ENCODE measurements at places on chromosomes 6 and 20. TPM values are rescaled to one million over a fixed set of nuclear protein-coding genes. Genes with fewer than 3 reads are reported as not detected.

DNA sequence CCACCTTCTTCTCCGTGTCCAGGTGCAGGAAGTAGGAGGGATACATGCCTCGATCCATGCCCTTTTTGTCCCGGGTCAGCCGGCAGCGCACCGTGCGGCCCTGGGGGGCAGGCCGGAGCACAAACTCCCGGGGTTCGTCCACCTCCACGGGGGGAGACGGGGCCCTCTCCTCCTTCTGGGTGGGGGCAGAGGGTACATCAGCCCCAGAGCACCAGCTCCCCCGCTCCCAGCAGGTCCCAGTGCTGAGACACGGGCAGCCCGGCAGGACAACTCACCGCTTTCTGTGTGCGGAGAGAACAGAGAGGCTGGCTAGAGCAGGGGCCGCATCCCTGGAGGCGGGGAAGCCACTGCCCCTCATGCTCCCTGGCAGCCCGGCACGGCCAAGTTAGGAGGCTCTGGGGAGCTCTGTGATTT, 6.7 kb downstream of the TULP1 start:
- no peak for DNase-seq

The MYT1 gene
- total RNA-seq, result not detected

The NRN1 gene
- 10.4 TPM for total RNA-seq

DNA sequence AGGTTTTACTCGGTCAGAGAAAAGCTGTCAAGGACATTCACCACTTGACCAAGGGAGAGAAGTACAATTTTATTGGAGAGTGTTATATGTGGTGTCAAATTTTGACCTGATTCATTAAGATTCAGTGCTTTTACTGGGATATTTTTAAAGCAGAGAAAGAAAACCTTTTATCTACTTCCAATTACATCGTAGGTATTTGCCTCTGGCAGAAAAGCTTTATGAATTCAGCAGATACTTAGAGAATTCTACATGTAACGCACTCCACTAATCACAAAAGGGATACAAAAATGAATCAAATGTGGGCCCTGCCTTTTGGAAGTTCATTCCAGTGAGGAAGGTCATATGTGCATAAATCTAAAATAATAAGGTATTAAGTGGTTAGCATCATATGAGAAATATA, 133.7 kb downstream of the STXBP5 start:
- no peak for DNase-seq

DNA sequence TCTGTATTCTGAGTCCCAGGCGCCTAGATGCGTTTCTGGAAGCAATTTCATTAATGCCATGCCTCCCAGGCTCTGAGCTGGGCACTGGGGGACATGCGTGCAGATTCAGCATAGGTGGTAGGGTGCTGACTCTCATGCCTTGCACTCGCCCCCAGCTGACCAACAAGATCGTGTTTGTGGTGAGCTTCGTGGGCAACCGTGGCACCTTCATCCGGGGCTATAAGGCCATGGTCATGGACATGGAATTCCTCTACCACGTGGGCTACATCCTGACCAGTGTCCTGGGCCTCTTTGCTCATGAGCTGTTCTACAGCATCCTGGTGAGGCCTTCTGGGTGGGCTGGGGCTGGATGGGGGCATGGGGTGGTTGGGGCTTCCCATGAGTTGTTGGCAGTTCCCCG, 21.6 kb downstream of the UQCC2 start:
- DNase-seq, result no peak

- no peak for DNase-seq
Measured at GRCh38 chr6:17610835-17611234, 10.7 kb downstream of the FAM8A1 start.

DNA sequence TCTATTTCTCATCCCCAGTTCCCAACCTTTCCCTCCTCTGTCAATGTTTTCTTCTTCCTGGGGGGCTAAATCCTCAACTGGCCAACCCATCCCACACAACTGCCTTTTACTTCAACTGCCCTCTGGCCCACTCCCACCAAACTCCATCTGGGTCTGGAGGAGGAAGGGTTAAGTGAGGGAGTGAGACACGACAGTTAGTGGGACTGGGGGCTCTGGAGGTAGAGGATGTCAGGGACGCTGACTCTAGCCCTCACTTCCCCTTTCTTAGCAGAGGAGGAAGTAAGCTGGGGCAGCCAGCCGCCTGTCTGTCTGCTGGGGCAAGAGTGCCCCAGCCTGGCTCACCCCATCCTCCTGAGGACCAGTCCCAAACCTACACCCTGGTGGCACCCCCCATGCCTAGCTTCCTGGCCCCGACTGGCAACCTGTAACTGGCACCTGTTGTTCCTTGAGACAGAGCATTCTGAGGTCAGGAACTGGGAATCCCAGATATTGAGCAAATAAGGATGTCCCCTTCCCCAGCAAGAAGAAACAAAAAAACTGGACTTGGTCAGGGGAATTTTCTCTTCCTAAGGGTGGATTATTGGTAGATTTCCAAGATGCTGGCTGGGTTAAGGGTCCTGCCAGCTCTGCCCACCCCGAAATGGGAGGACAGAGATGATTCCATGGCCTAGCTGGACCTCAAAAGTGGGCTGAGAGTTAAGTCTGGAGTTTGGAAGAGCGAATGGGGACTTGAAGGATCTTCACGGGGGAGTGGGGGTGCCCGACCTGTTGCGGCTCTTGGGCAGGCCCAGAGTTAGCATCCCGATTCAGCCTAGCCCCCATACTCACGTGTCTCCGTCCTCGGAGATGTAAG, 971 bp downstream of the NFKBIE start:
- peak; percentile 88 for DNase-seq

The ZNF512B gene
- 12.8 TPM for total RNA-seq

GRCh38 chr20:53337390-53338101, 256.1 kb downstream of the ZNF217 start:
- no peak for DNase-seq

All from cardiac septum (tissue), 1 donor.